ENCODE measurements at places on chromosomes 6 and 20.

GRCh38 chr6:29171736-29172135, 1.0 kb downstream of the OR2J2 start:
- peak; percentile 76 for DNase-seq

GRCh38 chr20:4766631-4767030, 44.9 kb downstream of the PRND start:
- no peak for DNase-seq

GRCh38 chr6:30483677-30484279, 5.5 kb upstream of the HLA-E start:
- DNase-seq = peak; percentile 82

DNA sequence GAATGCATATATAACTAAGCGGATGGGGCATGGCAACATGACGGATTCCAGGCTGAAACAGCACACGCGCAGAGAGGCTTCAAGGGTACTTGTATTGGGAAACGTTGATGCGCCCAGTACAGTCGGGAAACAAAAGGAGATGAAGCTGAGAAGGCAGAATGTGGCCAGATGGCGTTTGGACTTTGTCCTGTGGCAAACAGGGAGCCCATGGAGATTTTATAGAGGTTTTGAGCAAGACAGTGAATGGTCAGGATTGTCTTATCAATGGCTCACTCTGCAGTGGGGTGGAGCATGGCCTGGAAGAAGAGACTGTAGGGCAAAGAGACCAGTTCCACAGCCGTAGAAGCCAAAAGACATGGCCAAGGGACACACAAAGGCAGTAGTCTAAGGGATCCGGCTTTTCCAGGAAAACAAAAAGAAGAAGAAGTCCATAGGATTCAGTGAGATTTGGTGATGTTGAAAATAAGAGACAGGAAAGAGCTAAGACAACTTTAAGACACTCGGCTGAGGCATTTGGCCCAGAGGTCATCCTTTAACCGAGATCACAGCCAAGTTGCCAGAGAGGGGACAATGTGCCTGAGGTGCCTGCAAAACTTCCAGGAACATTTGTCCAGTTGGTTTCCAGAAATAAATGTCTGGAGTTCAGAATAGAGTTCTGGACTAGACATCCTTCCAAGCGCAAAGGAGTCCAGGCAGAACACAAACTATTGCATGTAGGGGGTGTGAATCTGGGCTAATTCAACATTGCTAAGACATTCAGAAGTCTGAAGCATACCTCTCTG, 123.0 kb upstream of the RREB1 start:
- no peak for DNase-seq

- DNase-seq = peak; percentile 59
These were observed 50.8 kb downstream of the SNX9 start for GRCh38 chr6:157873735-157874344.

DNA sequence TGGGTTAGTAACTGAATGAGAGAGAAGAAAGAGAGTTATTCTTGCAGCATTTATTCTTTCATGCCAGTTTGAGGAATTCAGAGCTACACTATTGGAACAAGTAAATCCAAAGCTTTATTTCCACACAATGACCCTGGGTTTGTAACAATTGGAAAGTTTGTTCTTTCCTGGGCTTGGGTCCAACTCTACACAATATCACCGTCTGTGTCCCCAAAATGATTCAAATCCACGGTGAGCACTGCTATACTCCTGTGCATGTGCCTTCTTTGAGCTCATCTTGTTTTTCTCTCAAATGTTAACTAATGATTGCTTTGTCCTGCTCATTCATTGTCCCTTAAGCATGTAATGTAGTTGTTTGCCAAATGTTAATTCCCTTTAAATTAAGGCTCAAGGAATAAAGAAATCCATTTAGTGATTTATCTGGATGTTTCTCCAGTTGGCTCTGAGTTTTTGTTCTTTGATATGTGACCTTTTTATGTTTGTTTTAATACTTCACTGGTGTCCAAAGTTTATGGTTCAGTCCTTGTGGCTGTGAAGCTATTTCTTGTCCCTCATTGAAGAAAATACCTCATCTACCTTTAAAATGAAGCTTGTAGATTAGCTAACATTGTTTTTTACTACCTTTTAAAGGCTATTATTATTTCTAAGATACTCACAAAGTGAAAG, 20.5 kb upstream of the CRISP3 start:
- DNase-seq = no peak

DNA sequence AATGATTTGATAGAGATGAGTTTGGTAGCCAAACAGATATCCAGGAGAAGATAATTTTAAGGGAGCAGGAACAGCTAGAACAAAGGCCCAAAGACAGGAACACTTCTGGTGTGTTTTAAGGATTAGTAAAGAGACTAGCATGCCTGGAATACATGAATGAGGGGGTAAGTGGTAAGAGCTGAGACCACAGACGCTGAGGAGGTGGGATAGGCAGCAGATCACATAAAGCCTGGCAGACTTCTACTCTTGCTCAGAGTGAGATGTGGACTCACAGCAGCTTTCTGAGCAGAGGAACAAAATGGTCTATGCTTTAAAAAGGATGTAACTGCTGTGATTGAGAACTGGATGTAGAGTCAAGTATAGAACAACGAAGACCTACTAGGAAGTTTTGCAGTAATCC, 100.1 kb downstream of the EPHA7 start:
- no peak for DNase-seq

GRCh38 chr20:57350081-57350710, 859 bp upstream of the RAE1 start:
- DNase-seq = no peak

DNA sequence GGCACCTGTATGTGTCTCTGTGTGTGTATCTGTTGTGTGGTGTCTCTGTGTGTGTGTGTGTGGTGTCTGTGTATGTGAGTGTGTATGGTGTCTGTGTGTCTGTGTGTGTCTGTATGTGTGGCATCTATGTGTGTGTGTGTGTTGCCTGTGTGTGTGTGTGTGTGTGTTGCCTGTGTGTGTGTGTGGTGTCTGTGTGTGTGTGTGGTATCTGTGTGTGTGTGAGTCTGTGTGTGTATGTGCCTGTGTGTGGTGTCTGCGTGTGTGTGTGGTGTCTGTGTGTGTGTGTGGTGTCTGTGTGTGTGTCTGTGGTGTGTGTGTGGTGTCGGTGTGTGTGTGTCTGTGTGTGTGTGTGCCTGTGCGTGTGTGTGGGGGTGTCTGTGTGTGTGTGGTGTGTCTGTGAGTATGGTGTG, 31.7 kb upstream of the VEGFA start:
- DNase-seq = no peak

GRCh38 chr6:163308629-163309440, 105.7 kb upstream of the QKI start:
- DNase-seq = no peak

DNA sequence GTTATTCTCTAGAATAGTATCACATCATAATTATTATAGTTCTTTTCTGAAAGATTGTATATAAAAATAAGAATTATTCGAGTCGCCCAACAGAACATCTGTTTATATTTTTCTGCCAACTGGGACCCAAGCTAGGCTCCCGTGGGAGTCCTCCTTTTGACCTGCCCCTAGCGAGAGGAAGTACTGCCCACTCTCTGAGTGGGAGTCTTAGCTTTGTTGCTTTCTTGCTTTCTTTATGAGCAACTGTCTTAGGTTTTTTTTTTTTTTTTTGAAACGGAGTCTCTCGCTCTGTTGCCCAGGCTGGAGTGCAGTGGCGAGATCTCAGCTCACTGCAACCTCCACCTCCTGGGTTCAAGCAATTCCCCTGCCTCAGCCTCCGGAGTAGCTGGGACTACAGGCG, 202.0 kb upstream of the ZNF184 start:
- DNase-seq = no peak

DNA sequence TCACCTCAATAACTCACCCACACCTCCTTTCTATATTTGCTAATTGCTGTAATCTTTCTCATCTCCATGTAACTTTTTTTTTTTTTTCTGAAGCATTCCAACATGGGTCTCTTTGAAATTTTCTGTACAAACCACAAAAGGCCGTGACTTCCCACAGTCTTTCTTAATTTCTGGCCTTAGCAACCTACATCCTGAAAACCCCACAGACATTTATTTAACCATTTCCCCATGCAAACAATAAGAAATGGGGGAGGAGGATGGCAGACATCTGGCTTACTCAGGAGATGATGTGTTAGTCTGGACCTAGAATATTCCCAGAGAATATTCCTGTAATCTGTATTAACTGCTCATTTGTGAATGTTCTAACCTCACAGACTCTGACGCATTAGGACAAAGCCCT, 57.6 kb downstream of the MEP1A start:
- no peak for DNase-seq

DNA sequence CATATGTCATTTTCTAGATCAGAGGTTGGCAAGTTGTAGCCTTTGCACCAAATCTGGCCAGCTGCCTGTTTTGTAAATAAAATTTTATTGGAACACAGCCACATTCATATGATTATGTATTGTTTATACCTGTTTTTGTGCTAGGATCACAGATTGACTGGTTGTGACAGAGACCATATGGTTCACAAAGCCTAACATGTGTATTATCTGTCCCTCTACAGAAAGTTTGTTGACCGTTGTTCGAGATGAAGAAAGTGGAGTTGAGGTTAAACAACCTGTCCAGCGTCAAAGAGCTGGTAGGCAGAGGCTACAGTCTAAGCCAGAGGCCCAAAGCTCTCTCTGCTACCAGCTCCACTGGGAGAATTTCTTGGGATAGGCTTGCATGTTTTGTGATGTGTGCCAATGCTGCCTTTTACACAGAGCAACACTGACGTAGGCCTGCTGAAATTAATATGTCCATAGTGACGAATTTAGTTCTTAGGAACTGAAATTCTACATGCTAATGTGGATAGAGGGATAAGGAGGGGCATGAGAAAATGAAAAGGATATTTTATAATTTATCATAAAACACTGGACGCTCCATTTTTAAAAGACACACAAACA, 11.7 kb upstream of the IGF2R start:
- peak; percentile 62 for DNase-seq

GRCh38 chr6:24721461-24722215, 2.7 kb upstream of the C6orf62 start:
- DNase-seq = no peak

- no peak for DNase-seq
These were observed 98.8 kb upstream of the CEP85L start for GRCh38 chr6:118750143-118750542.

GRCh38 chr20:35317416-35318210, 25.4 kb upstream of the FAM83C start:
- DNase-seq = no peak

DNA sequence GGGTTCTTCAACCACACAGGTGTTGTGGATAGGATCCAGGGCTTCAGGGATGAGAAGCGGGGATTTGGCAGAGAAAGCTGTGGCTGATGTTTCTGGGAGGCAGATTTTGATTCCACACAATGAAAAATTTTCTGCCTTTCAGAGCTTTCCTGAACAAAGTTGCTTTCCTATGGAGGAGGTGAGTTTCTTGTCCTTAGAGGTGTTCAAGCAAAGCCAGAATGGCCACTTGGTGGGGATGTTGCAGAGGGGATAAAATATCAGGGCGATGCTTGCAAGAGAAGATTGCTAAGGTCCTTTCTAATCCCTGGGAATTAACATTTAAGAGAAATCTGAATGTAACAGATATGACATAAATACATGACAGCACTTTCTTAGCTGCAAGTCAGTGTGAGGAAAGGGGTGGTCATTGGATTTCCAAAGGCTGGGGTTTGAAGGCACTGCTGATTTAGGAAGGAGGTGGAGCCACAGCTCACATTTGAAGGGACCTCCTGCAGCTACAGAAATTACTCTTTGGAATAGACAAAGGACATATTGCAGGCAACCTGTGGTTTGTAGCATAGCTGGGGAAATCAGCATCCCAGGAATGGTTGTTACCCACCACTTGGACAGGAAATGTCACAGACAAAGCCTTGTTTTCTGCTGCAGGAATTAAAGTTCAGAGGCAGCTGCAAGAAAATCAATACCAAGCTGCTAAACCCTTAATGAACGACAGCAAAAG, 271.1 kb upstream of the CHD6 start:
- DNase-seq = no peak

- DNase-seq = peak; percentile 80
These were observed 12.3 kb downstream of the HMGN4 start for GRCh38 chr6:26550250-26550993.

- DNase-seq = no peak
These were observed 290.3 kb downstream of the UBE3D start for GRCh38 chr6:82775361-82775760.

GRCh38 chr20:18739751-18740166, 73.8 kb upstream of the SCP2D1 start:
- DNase-seq = peak; percentile 42

DNA sequence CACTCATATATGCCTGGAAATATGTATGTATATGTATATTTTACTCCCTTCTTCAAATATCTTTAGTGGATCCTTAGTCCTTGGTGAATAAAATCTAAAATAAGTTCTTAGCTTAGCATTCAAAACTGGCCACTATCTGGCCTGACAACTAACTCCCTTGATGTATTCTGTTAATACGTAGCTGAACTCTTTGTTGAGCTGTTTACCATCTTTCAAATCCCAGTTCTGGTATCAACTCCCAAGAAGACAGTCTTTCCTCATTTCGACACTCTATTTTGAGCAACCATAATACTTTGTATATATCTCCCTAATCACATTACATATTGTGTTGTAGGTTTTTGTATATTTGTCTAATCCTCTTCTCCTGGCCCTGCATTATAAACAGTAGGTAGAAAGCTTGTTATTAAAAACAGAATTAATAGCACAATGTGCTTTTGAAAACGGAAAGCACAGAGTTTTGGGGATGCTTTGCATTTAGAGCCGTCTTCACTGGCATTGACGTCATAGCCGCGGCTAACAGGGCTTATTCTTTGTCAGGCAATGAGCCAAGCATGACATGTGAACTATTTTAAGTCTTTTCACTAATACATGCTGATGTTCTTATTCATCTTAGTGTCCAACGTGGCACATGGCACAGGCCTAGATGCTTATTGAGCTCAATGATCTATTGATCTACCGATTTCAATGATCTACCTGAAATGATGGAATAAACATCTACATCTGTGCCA, 47.2 kb upstream of the CCN2 start:
- no peak for DNase-seq

GRCh38 chr6:145031001-145031400, 704.3 kb downstream of the EPM2A start:
- DNase-seq = no peak

DNA sequence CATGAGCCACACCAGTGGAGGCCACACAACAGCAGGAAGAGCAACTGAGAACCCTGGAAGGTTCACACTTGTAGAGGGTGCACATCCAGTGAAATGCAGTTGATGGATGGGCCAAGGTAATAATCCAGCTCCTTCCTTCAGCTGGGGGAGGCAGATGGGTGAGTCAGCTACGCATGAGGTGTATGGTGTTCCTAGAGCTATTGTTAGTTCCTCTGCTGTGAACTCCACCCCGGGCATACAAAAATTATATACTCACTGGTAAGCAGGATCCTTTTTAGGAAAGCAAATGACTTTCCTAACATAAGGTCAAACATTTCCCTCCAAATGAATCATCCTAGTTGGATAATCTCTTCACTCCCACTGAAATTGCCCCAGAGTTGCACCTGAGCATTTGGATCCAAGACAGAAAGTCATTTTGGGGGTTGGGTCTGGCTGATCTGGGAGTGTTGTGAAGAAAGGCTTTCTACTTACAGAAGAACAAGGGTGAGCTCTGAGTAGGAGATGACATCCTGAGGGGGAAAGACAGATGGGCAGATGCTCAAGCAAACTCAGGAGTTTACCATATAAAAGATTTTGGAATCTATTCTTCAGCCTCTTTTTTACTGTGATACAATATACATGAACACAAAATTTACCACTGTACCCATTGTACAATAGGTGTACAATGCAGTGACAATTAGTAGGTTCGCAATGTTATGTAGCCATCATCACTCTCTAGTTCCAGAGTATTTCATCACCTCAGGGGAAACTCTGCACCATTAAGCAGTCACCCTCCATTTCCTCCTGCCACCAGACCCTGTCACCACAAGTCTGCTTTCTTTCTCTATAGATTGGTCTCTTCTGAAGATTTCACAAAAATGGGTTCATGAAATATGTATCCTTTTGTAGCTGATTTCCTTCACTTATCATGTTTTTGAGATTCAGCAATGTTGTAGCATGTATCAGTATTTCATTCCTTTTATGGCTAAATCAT, 11.1 kb downstream of the HLA-F start:
- DNase-seq = no peak

Data from lung (tissue), 17 donors.